Stimulated activated CD8-positive, alpha-beta memory T cell treated with anti-CD3 and anti-CD28 coated beads, Interleukin-15, amount 100 ng/mL, for 24 hours (primary cell): ENCODE measurements at places on chromosomes 12 and 14.

- no peak for DNase-seq
Measured at GRCh38 chr14:29310210-29310609, 543.6 kb downstream of the FOXG1 start.

DNA sequence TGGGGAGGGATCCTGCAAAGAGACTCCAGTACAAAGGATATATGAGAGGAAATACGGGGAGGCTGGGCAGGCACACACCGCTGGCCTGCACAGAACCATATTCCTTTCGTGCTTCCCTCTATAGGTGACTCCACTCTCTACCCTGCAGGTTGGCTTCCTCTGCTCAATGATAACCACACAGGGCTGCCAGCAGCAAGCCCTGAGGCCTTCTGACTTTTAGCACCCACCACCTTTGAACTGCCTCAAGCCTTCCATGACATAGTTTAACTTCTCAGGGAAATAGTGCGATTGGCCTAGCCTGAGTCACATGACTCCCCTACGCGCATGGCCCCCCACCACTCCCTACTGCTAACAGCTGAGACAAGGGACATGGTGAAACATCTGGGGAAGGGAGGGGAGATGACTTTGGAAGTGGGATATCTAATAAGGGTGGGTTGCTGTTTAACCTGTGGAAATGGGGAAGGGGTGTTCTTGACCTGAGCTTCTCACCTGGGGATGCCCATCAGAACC, 3.0 kb upstream of the FOXN3 start:
- no peak for DNase-seq

DNA sequence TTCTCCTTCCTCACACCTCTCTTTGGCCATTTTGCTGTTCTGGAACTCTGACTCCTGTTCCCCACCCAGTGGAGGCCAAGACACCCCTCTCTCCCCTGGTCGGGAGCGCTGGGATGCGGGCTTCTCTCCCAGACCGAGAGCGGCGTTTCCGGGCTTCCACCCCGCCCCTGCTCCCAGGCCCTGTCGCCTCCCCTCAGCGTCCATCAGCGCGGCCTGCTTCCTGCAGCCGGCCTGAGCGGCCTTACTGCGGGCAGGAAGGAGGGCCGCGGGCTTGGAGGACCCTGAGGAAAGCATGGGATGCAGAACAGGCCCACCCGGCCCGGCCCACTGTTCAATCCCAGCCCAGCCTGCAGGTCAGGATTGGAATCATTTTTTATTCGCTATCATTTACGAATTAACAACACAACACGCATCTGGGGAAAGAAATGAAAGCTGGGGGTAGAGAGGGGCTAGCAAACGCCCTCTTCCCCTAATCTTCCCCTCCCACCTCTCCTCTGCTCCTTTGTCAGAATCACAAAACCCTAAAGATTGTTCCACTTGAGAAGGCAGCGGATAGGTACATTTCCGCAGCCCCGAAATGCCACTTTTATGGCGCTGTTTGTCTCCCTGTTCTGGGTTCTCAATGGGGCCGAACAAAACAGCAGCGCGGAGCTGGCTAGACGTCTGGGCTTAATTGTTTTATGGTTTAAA, 3.8 kb upstream of the HOXC8 start:
- DNase-seq, result no peak

GRCh38 chr12:3809357-3810015, 56.6 kb upstream of the CRACR2A start:
- no peak for DNase-seq

GRCh38 chr12:103880299-103881142, 39.5 kb upstream of the NT5DC3 start:
- no peak for DNase-seq

DNA sequence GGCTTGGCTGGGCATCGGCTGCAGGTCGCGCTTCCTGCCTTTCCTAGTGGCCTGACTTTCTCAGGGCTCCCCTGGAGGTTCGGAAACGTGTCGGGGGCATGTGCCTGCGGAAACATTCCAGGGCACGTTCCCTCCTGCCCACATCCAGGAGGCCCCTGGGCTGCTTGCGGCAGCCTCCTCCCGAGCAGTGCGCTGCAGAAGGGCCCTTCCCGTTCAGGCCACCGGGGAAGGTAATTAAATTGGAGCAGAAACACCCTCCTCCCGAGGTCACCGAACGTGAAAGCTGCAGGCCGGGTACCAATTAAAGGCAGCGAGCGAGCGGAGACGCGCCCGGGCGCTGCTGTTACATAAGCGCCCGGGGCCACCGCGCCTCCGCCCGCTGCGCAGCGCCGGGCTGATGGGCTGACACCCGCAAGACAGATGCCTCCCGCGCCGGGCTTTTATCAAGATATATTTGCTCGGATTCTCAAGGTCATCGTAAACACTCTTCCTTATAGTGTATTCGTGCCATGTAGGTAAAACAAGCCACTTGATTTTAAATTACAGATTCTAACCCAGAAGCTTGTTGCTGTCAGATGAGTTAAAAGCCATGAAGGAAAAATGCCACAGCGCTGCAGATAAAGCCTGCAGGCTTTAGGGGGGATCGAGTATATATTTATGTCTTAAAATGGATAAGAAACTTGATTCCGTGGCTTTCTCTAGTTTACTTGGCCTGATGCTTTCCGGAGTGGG, 31.4 kb downstream of the SSPN start:
- DNase-seq, result no peak

GRCh38 chr12:130711756-130712155, 4.3 kb downstream of the RIMBP2 start:
- DNase-seq, result no peak

DNA sequence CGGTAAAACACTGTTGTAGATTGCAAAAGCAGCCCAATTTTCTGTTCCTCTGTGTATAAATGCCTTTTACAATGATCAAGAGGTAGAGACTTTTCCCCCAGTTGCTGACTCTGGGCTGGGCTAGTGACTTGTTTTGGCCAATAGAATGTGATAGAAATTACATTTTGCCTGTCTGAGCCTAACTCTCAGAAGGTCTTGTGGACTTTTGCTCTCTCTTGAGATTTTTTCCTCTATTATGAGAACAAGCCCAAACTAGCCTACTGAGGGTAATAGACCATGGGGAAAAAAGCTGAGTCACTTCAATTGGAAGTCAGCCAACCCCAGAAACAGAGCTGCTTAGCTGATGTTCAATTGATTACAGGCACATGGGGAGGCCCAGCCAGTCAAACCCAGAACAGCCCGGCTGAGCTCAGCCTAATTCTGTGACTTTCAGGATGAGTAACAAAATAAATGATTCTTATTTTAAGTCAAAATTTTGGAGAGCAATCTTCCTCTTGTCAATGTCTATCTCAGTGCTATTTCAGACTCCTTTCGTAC, 61.4 kb downstream of the MYF5 start:
- DNase-seq, result no peak

GRCh38 chr14:58882577-58883018, 244.8 kb downstream of the DACT1 start:
- no peak for DNase-seq

- no peak for DNase-seq
Measured at GRCh38 chr14:58752771-58753201, 115.0 kb downstream of the DACT1 start.

DNA sequence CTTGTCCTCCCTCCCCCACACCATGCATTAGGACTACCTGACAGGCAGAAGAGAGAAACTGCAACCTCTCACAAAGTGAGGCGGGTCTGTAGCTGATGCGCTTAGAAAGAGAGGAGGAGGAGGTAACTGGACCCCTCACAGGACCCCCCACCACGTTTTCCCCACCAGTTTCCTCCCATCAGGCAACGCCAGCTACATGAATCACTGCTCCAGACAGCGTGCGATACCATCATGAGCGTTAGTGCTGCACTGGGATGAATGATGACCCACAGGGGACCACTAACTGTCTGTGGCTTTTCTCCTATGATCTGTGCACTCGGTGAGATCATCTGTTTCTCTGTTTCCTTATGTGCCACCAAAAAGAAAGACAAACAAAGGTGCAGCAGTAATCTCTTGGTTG, 77.7 kb downstream of the KCNK10 start:
- no peak for DNase-seq

GRCh38 chr12:119674560-119674959, 6.6 kb downstream of the PRKAB1 start:
- DNase-seq, result no peak

GRCh38 chr14:103544388-103545218, 15.6 kb downstream of the TRMT61A start:
- DNase-seq, result no peak

GRCh38 chr14:68767248-68767645, 25.6 kb downstream of the ZFP36L1 start:
- DNase-seq, result no peak

DNA sequence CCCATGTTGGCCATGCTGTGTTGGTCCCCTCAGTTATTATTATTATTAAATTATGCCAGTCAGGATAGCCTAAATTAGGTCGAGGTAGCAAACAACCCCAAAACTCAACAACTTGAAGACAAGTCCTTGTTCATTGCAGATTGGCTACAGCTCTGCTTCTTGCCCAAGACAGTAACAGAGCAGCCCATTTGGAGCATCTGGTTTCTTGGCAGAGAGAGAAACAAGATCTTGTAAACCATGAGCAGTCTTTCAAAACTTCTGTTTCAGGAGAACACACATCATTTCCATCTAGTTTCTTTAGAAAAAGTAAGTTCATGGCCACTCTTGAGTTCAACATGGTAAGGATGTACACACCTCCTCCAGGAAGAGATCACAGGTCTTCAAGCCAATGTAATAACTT, 52.3 kb downstream of the E2F7 start:
- DNase-seq, result no peak

DNA sequence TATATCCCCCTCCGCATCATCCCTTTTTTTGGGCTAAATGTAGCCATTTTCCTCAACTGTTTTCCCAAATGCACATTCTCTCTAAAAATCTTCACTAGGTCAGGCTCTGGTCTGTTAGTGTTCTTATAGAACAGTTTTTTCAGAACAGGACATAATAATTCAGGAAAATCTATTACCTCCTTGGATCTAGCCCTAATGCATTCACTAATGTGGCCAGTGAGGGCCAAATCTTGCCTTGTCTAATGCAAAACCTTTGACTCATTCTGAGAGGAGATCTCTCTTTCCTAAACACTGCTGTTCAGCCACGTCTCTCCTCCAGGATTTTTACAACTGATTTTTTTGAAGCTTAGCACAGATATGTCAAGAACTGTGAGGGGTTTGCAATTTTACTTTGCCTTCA, 15.5 kb downstream of the C14orf132 start:
- DNase-seq, result no peak

DNA sequence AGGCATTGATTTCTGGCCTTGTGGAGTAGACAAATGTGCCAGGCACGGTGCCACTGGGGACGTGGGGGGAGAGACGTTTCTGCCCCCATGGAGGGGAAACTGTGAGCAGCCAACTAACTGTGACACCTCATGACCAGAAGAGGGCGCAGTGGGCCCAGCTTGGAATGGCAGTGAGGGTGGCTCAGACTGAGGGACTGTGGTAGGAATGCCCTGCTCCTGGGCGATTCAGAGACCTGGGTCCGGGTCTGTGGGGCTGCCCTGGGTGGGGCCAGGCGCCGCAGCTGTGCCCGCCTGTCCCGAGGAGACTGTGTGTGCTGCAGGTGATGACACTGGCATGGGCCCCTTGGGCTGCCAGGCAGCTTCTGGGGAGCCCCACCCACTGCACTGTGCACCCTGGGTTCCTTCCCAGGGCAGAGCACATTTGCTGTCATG, 60.6 kb downstream of the SLC25A47 start:
- DNase-seq, result peak; percentile 26

- DNase-seq, result no peak
Measured at GRCh38 chr12:116861320-116861719, 19.9 kb downstream of the HRK start.

DNA sequence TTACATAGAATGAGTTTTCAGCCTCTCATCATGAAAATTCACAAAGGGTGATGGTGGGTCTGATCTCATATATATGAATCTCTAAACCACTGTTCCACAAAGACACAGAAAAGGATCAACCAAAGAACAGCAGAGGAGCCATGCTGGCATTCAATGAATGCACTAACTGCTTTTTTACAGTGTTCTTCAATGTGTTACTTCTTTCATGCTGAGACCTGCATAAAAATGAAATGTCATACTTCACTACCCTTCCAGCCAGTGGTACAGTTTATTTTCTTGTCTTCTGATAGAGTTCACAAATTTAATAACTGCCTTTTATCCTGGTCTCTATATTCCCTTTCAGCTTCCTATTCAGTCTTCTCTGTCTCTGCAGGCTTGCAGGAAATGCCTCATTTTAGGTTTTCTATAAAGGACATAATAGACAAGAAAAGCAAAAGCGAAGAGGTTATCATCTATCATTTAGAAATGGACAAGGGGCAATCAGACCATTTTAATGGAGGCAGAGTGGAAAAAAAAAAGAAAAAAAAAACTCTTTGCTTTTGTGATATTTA, 836.7 kb upstream of the FOXG1 start:
- no peak for DNase-seq

GRCh38 chr12:51895378-51896135, 7.7 kb downstream of the ANKRD33 start:
- DNase-seq, result no peak

DNA sequence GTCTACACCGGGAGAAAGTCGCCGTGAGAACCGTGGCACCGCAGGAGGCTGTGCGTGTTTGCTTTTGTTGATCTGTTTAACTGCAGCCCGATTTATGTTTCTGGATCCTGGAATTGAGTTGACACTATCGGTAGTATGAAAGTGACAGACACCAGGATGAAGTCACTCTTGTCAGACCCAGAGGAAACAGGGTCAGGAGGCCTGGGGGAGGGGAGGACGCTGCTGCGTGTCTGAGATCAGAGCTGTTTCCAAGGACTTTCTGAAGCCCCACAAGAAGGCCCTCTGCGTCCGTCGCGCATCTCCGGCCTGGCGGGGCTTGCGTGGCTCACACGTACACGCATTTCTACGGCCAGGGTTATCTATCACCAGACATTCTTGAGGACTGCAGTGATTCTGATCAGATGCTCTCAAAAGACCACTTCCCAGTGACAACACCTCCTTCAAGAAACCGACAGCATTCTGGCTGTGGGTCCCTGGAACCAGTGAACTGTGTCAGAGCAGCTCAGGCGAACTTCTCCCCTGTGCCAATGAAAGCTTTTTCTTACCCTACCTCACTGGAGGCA, 263.4 kb downstream of the ADGRD1 start:
- DNase-seq, result no peak

DNA sequence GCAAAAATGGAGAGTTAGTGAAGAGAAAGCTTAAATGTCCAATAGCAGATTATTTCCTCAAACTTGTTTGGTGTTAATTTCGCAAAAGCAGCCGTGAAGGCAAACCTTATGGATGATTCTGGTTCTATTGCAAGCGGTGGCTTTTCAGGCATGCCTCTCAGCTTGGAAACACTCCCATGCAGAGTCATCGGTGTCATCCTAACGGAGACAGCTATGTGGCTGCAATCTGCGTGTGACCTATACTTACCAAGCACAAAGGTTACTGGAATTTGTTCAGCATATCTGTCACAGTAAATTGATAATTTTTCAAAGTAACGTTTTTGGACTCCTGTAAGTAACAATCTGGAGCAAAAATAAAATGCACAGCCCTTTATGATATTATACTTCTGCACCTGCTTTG, 5.0 kb downstream of the BEST3 start:
- DNase-seq, result no peak

- DNase-seq, result no peak
Measured at GRCh38 chr12:88266806-88267360, 124.8 kb downstream of the TMTC3 start.

- DNase-seq, result no peak
Measured at GRCh38 chr14:96269359-96269710, 13.3 kb downstream of the BDKRB1 start.
